Mucosa of descending colon (tissue), 3 donors: ENCODE measurements at places on chromosomes 11 and 22. TPM values are rescaled to one million over a fixed set of nuclear protein-coding genes. Genes with fewer than 3 reads are reported as not detected.

Gene CLMP
- total RNA-seq, result 84.9 TPM

DNA sequence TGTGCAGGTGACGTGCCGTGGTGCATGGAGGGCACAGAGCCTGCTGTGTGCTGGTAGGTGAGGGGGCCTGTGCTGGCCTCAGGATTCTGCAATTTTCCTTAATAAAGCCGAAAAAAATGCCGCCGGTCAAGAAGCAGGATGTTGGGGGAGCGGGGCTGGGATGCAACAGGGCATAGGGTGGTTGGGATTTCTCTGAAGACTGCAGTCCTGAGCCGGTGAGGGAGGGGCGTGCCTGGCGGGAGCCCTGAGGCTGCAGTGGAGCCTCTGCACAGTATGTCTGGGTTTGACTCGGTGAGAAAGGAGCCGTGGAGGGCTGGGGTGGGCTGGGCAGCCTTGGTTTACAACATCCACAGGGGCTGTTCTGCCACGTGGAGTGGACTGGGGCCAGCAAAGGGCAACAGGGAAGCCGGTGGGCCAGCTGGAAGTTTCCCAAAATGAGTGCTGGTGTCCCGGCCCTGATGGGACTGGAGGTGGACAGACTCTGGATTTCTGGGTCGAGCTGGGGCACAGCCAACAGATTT, 1.3 kb downstream of the CDHR5 start:
- peak; percentile 53 for DNase-seq

DNA sequence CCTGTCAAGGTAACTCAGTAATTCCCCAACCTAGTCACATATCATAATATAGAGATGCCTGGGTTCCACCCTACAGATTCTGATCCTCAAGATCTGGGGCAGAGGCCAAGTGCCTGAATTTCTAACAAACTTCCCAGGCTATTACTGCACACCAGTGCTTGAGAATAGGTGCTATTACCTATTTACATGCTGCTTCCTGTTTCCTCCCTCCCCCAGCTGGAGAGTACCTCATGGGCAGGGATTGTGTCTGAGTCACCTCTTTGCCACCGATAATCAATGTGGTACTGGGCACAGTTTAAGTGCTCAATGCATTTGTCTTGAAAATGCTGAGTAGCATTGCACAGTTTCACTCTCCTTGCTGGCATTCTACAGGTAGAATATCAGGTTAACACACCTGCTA, 582.2 kb upstream of the CADM1 start:
- no peak for DNase-seq

DNA sequence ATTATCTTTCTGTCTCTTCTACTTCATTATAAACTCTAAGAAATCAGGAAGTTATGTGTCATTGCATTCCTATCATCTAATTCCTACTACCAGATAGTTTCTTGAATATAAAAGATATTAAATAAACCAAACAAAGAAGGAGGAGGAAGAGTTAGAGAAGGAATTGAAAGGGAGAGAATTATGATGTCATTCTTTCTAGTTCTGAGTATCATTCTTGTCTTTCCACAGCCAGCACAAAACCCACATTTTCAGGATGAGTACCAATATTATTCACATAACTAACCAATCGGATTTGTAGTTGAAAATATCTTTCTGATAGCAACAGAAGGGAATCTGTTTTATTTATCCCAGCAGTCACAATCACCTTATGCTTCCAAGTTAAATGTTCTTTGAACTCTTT, 13.3 kb downstream of the MS4A13 start:
- no peak for DNase-seq
